ENCODE measurements at places on chromosomes 1 and 21. TPM values are rescaled to one million over a fixed set of nuclear protein-coding genes. Genes with fewer than 3 reads are reported as not detected.

DNA sequence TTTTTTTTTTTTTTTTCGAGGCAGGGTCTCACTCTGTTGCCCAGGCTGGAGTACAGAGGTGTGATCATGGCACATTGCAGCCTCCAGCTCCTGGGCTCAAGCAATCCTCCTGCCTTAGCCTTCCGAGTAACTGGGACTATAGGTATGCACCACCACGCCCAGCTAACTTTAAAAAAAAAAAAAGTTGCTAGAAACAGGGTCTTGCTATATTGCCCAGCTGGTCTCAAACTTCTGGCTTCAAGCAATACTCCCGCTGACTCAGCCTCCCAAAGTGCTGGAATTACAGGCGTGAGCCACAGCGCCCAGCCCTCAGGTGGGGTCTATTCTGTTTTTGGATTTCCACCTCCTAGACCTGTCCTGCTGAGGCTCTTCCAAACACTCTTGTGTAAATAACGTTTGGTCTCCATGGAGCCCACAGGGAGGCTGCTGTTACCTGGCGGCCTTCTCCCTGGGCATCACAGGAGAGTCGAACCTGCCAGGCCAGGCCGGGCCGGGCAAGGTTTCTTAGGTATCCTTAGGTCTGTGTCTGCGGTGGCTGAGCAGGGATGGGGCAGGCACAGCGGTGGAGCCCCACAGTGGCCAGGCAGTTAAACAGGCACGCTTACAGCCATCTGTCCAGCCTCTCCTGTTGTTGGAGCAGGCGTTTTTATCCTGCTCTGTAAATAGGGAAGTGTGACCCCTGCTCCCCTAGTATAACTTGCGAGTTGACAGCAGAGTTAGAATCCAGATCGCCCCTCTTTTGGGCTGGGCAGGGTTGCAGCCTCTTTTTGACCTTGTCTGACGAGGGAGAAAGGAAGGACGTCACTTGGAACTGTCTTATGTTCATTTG, 18.8 kb downstream of the PLEKHM2 start:
- H3K4me3 ChIP-seq: no peak overlapping the region
- H3K36me3 ChIP-seq: no peaks in the 10 kb centered on the region
- no peaks in the 10 kb centered on the region for H3K27me3 ChIP-seq
- peaks cover 19% of the 10 kb centered on the region for H3K4me1 ChIP-seq

DNA sequence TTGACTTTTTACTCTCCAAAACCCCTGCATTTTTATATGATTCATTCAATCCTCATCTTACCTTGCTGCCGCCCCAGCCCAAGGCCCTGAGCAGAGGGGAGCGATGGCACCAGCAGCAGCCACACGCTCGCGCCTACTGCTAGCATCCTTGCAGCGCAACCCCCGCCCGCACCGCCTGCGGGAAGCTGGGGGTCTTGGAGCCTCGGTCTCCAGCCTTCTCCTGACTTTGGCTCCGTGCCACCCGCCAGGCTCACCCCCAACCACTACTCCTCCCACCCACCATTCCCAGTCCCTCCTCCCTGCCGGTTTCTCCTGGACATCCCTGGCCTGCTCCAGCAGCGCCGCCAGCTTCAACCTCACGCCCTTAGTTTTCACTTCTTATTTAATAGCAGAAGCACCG, 76.6 kb downstream of the RPE65 start:
- H3K4me1 ChIP-seq: no peaks in the 10 kb centered on the region
- no peak for DNase-seq
- H3K36me3 ChIP-seq: no peaks in the 10 kb centered on the region
- H3K27me3 ChIP-seq: no peaks in the 10 kb centered on the region
- no peak overlapping the region for H3K4me3 ChIP-seq
- H3K27ac ChIP-seq: no peak overlapping the region

The CELF3 gene
- 1.1 TPM for total RNA-seq

The FCGR2B gene
- 8.8 TPM for total RNA-seq

DNA sequence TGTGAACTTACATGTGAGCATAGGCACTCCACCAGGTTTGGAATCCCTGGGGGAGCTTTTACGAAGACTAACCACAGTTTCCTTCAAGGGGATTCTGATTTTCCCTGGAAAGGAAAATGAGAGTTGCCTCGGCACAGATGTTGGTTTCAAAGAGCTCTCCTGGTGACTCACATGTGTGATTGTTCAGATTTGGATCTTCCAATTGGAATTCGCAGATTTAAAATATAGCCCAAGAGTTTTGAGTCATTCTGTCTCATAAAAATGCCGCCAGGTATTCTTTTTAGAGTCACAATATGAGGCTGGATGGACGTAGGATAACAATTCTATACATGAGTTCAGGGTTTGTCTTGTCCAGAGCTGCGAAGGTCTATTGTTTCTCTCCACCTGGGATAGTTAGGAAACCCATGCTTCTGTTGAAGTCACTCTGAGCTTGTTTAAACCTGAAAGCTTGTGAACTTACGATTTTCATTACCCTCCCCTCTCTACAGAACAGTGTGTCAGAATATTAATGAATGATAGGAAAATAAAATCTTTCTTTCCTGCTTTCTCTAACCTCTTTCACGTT, 64.9 kb downstream of the TGFB2 start:
- no peak overlapping the region for H3K27ac ChIP-seq
- H3K4me3 ChIP-seq: no peak overlapping the region
- no peak for DNase-seq
- H3K36me3 ChIP-seq: no peaks in the 10 kb centered on the region
- no peaks in the 10 kb centered on the region for H3K4me1 ChIP-seq

The ERICH3 gene
- 0.09 TPM for total RNA-seq

The BGLAP gene
- total RNA-seq: 1.4 TPM

DNA sequence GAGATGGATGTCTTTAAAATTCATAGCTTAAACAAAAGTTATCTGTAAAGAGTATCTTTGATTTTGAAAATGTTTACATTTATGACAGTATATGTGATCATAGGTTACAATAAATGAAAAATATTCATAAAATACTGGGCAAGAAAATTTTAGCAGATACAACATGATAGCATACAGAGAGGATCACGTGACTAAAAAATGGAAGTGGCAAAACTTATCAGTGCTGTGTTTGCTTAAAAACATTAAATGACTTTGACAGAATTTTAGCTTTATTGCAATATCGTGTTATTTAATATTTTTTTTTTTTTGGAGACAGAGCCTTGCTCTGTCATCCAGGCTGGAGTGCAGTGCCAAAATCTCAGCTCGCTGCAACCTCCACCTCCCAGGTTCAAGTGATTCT, 2294.1 kb downstream of the NCAM2 start:
- DNase-seq: no peak
- no peaks in the 10 kb centered on the region for H3K27me3 ChIP-seq
- H3K27ac ChIP-seq: no peak overlapping the region
- no peak overlapping the region for H3K4me3 ChIP-seq
- H3K4me1 ChIP-seq: no peaks in the 10 kb centered on the region

DNA sequence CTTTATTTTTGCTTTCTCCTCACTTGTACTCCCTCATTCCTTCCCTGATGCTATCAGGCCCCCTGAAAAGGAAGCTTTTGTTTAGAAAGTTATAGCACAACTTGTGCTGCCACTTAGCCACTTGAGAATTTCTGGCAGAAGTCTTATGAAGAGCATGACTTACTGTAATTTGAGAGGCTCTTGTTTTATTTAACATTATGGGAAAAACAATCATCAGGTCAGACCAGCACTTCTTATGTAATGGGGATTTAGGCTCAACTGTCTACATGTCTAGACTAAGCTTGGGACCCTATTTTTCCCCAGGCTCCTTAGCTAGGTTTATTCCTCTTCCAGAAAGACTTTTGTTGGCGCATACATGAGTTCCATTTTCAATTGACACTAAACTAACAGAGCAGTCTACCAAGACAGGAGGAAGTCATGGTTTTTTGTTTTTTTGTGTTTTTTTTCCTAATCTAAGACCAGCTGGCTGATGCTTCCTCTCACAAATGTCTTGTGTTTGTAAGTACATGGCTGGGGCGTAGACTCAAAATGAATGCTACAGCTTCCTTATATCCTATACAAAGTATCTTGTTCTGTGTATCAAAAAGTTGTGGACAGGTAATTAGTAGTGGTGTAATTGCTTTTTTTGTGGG, 31.5 kb downstream of the TNFSF4 start:
- H3K4me3 ChIP-seq: no peak overlapping the region
- DNase-seq: no peak
- no peaks in the 10 kb centered on the region for H3K4me1 ChIP-seq
- no peaks in the 10 kb centered on the region for H3K36me3 ChIP-seq
- H3K27ac ChIP-seq: no peak overlapping the region

DNA sequence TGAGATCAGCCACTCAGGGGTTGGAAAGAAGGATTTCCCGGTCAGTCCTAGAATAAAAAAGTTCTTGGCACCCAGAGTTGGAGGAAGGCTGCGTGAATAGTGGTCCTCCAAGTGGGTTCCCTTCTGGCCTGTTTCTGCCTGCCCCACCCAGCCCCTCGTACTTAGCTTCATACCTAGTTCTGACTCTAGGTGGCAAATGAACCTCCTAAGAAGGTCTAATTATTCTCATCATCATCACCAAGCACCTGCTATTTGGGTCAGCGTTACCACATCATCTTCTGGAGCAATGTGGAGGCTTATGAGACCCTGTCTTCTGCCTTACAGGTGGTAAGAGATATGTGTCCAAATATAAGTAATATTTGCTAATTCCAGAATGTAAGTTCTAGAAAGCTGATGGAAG, 35.9 kb upstream of the NFASC start:
- no peak overlapping the region for H3K4me3 ChIP-seq
- H3K36me3 ChIP-seq: no peaks in the 10 kb centered on the region
- H3K27me3 ChIP-seq: no peaks in the 10 kb centered on the region
- H3K27ac ChIP-seq: no peak overlapping the region

GRCh38 chr1:90162216-90162615, 167.3 kb downstream of the ZNF326 start:
- no peaks in the 10 kb centered on the region for H3K4me1 ChIP-seq
- H3K27ac ChIP-seq: no peak overlapping the region
- no peak for DNase-seq

The AIM2 gene
- total RNA-seq: 0.47 TPM

DNA sequence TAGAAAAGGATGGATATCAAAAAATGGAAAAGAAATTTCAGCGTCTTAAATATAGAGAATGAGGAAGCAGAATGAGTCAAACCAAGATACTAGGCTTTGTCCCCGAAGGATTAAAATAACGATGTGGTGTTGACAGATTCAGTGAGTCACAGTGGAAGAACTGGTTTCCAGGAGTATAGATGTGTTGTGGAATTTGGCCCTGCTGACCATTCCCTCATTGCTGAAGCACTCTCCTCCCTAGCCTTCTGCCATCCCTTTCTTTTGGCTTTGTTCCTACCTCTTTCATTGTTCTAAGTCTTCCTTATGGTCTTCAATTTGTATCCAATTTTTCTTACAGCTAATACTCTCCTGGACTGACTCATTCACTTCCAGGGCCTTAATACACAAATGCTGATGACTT, 23.1 kb upstream of the USP25 start:
- DNase-seq: no peak
- H3K4me1 ChIP-seq: no peaks in the 10 kb centered on the region
- no peak overlapping the region for H3K4me3 ChIP-seq

GRCh38 chr1:114137497-114137896, 16.2 kb downstream of the SYT6 start:
- no peaks in the 10 kb centered on the region for H3K4me1 ChIP-seq
- H3K27ac ChIP-seq: no peak overlapping the region
- no peak overlapping the region for H3K4me3 ChIP-seq
- no peak for DNase-seq
- H3K36me3 ChIP-seq: no peaks in the 10 kb centered on the region

- H3K27ac ChIP-seq: no peak overlapping the region
- H3K4me3 ChIP-seq: no peak overlapping the region
- no peaks in the 10 kb centered on the region for H3K27me3 ChIP-seq
- no peaks in the 10 kb centered on the region for H3K36me3 ChIP-seq
- no peaks in the 10 kb centered on the region for H3K4me1 ChIP-seq
Observed at GRCh38 chr1:110627764-110628163, 21.6 kb upstream of the KCNA2 start.

- DNase-seq: no peak
- H3K4me1 ChIP-seq: no peaks in the 10 kb centered on the region
- no peaks in the 10 kb centered on the region for H3K27me3 ChIP-seq
- no peak overlapping the region for H3K4me3 ChIP-seq
Observed at GRCh38 chr1:167602840-167603239, 27.2 kb upstream of the RCSD1 start.

The HSD3B2 gene
- not detected for total RNA-seq

The AMY1C gene
- total RNA-seq: 0.12 TPM

GRCh38 chr1:78277253-78277652, 213.5 kb upstream of the PTGFR start:
- no peak overlapping the region for H3K4me3 ChIP-seq
- no peaks in the 10 kb centered on the region for H3K4me1 ChIP-seq
- DNase-seq: no peak
- no peak overlapping the region for H3K27ac ChIP-seq
- no peaks in the 10 kb centered on the region for H3K27me3 ChIP-seq
- no peaks in the 10 kb centered on the region for H3K36me3 ChIP-seq

The TAL1 gene
- 0.28 TPM for total RNA-seq

The RNU1-1 gene
- total RNA-seq: 957 TPM

DNA sequence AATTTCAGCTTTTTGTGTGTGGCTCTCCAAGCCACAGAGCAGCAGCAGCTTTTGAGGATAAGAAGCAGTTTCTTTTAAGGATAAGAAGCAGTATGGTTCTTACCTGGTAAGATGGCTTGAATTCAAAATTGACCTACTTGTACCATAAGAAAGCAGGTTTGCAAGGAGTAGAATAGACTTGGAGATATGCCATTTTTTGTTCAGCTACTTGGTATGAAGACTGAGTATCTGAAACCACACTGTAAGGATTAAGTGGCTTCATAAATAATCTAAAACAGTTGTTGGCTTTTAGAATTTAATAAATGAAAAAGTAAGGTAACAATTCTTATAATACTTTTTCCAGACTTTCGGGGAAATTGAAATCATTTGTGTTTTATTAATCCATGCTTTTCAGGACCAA, 74.2 kb downstream of the ATF6 start:
- H3K27ac ChIP-seq: no peak overlapping the region
- no peaks in the 10 kb centered on the region for H3K4me1 ChIP-seq
- H3K4me3 ChIP-seq: no peak overlapping the region
- peaks cover 2% of the 10 kb centered on the region for H3K27me3 ChIP-seq
- no peaks in the 10 kb centered on the region for H3K36me3 ChIP-seq

DNA sequence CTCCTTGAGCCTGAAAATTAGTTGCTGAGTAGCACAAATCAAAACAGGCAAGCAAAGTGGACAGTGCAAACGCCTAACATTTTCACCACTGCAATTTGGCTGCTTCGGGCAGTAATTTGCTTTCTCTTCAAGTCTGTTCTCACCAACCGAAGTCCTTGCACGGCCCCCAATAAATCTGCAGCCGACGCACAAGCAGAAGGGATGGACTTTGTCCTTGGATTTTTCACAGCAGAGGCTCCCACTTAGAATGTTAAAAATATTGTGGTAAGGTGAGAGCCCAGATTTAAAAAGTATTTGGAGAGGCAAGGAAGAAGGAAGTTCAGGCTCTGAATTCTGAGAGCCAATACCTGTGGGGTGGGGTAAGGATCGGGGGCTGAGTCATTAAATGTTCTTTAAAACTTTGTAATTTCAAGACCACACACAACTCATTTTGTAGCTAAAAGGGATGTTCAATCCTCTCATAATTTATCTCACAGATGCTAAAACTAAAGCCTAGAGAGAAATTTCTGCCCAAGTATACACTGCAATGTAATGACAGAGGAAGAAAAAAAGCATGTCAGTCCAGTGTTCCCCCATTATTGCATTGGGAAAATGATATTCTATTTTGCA, 6.2 kb downstream of the CD247 start:
- no peak overlapping the region for H3K4me3 ChIP-seq
- no peaks in the 10 kb centered on the region for H3K4me1 ChIP-seq
- H3K36me3 ChIP-seq: no peaks in the 10 kb centered on the region
- no peaks in the 10 kb centered on the region for H3K27me3 ChIP-seq
- no peak overlapping the region for H3K27ac ChIP-seq
- DNase-seq: no peak

GRCh38 chr1:117068580-117068979, 8.5 kb downstream of the TTF2 start:
- H3K27me3 ChIP-seq: no peaks in the 10 kb centered on the region
- no peaks in the 10 kb centered on the region for H3K36me3 ChIP-seq
- no peak overlapping the region for H3K27ac ChIP-seq
